ENCODE measurements at places on chromosomes 6 and 20. TPM values are rescaled to one million over a fixed set of nuclear protein-coding genes. Genes with fewer than 3 reads are reported as not detected.

OPRL1 gene
- total RNA-seq, result 0.43 TPM

RAET1L gene
- total RNA-seq, result not detected

GLYATL3 gene
- not detected for total RNA-seq

PLA2G7 gene
- not detected for total RNA-seq

TFAP2B gene
- 16.7 TPM for total RNA-seq

MMUT gene
- total RNA-seq, result 14.6 TPM

SNX5 gene
- total RNA-seq, result 186 TPM

TRIM38 gene
- total RNA-seq, result 3.2 TPM

SNAI1 gene
- 30.7 TPM for total RNA-seq

CTAGE9 gene
- total RNA-seq, result not detected

GPR63 gene
- total RNA-seq, result 8.7 TPM
